ENCODE measurements at places on chromosomes 13 and 19. TPM values are rescaled to one million over a fixed set of nuclear protein-coding genes. Genes with fewer than 3 reads are reported as not detected.
A peak's percentile ranks its signal among the peaks of the same experiment; 100 is the strongest.

- no peak for DNase-seq
Measured at GRCh38 chr13:59414006-59414405, 749.7 kb downstream of the DIAPH3 start.

DNA sequence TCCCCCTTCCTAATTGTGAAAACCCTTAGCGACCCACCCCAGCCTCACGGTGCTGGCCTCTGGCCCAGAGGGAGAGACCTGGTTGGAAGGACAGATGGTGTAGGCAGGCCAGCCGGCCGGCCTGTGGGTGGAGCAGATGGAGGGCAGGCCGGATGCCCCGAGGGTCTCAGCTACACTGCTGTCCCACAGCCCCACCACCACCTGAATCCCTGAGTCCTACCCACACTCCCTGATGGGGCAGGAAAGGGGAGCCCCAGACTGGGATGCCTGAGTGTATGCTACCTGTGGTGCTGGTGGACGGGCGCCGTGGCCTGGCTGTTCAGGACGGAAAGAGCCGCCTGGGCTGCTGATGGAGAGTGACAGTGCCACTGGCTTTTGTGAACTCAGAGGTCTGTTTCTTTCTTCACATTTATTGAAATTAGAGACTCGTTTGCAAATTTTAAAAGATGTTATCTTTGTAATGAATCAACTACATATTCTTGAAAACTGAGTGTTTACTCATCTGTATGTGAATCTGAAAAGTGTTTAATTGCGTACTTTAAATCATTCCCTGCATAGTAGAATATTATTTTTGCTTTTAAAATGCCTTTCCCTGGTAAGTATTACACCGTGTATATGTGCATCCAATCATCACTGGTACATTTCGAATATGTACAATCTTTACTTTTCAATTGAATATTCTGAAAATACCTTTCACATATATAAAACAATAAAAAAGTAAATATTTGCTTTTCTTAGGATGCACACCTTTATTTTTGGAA, 35.7 kb downstream of the TFDP1 start:
- DNase-seq: no peak

DNA sequence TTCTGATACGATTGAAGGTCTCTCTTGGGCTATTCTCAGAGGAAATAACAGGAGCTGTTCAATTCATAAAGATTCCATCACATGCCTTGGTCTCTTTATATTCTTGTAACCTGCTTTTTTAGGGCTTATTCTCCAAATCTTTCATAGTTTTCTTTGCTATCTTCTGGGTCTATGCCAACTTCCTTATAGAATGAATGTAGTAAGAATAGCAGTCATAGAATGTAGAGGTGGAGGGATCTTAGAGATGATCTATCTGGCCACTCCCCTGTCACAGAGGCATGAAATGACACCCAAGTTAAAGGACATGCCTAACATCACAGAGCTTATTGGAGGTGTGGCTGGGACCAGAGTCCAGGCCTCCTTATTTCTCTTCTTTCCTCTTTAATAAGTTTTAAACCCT, 13.2 kb downstream of the LCP1 start:
- no peak for DNase-seq

GRCh38 chr13:75486146-75487062, 4.4 kb upstream of the TBC1D4 start:
- no peak for DNase-seq

DNA sequence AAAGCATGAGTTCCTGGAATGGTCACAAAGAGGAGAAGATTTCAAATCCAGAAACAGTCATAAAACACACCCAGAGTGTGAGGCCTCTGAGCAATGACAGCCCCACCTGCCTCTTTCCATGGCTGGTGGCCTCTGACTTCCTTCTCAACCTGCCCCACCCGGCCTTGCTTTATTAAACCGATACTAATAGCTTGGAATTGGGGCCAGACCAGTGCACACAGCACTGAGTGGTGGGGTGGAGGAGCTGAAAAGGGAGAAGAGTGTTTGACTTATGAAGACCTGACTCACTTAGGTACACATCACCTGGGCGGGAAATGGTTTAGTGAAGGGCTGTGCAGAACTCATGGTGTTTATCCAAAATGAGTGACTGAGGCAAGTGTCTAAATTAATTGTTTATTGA, 20.7 kb upstream of the CEACAM6 start:
- no peak for DNase-seq

DNA sequence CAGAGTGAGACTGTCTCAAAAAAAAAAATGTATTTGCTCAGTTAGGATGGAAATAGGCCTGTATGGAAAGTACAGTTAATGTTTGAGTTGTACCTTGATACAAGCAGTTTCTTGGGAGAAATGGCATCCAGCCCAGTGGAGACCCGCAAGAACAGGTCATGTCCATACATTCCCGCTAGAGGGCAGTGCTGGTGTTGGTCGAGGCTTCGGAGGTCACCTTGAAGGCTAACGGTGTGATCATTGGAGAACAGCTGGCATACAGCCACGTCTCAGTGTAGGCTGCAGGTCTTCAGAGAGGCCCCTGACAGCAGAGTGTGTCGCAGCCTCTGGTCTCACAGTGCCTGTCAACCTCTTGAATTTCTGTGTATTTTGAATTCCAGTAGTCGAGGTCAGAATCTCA, 7.5 kb downstream of the ZNF610 start:
- DNase-seq: peak; percentile 78

DNA sequence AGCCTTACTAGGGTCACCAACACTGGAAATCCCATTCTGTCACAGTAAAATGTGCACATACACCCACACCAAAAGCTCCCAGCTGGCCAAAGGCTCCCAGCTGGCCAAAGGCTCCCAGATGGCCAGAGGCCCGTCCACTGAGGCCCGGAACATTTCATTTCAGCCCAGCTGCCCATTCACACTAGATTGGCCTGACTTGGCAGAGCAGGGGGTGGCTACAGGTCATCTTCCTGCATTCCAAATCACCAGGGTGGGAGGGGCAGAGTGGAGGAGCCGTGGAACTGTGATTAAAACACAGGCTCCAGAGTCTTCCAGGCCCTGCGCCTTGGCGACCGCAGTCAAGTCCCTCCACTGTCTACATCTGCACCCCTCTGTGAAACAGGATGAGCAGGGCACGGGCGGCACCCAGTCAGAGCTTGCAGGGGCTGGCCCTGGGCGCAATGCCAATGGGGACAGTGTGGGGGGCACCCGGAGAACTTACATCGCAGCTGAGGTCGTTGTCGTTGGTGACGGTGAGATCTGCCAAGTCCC, 10.1 kb upstream of the PRKD2 start:
- DNase-seq: peak; percentile 19

DNA sequence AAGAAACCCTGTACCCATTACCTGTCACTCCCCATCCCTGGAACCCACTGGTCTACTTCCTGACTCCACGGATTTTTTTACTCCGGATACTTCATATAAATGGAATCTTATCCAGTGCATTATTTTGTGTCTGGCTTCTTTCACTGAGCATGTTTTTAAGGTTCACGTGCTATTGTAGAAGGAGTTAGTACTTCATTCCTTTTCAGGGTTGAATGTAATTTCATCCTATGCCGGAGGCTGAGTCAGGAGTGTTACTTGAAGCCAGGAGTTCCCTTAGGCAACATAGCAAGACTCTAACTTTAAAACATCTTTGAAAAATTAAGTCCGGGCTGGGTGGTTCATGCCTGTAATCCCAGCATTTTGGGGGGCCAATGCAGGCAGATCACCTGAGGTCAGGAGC, 17.9 kb upstream of the ELAVL1 start:
- DNase-seq: no peak

- DNase-seq: no peak
Measured at GRCh38 chr19:2532252-2533071, 56.5 kb downstream of the GADD45B start.

GRCh38 chr19:31064491-31064890, 284.7 kb downstream of the TSHZ3 start:
- DNase-seq: no peak

Gene ZNF888
- 12.2 TPM for polyA plus RNA-seq

Gene SLC7A9
- polyA plus RNA-seq: 18.0 TPM

Gene JSRP1
- polyA plus RNA-seq: 0.56 TPM

Gene RFPL4A
- polyA plus RNA-seq: not detected

Gene KL
- 41.8 TPM for polyA plus RNA-seq
